ENCODE measurements at places on chromosomes 6 and 20.

GRCh38 chr6:144320741-144321140 lies 35.6 kb downstream of the UTRN start:
- no peak overlapping the region for H3K27ac ChIP-seq
- no peaks in the 10 kb centered on the region for H3K4me1 ChIP-seq
- no peak for DNase-seq
- H3K4me3 ChIP-seq: no peak overlapping the region
- no peaks in the 10 kb centered on the region for H3K36me3 ChIP-seq

- H3K27ac ChIP-seq: no peak overlapping the region
- no peak overlapping the region for H3K4me3 ChIP-seq
- no peaks in the 10 kb centered on the region for H3K27me3 ChIP-seq
- H3K4me1 ChIP-seq: no peaks in the 10 kb centered on the region
- no peak for DNase-seq
Measured at GRCh38 chr6:474453-475185, 83.1 kb downstream of the IRF4 start.

DNA sequence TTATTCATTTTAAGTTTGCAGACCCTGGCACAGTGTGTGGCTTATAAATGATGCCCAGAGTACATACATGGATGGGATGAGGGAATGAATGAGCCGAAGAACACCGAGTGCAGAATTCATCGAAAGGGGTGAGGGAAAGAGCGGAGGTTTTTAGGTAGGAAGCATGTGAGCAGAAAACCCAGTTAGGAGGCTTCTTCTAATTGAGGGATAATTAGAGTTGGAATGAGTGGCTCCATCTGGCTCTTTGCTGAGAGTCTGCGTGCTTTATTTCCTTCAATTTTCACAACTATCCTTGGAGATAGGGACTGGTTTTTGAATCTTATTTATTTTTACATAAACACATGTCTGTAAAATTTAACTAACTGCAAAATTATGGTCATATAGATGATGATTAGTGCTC lies 150.7 kb downstream of the DOK5 start:
- no peaks in the 10 kb centered on the region for H3K27me3 ChIP-seq
- no peak overlapping the region for H3K4me3 ChIP-seq
- no peak for DNase-seq
- no peak overlapping the region for H3K27ac ChIP-seq
- no peaks in the 10 kb centered on the region for H3K4me1 ChIP-seq

DNA sequence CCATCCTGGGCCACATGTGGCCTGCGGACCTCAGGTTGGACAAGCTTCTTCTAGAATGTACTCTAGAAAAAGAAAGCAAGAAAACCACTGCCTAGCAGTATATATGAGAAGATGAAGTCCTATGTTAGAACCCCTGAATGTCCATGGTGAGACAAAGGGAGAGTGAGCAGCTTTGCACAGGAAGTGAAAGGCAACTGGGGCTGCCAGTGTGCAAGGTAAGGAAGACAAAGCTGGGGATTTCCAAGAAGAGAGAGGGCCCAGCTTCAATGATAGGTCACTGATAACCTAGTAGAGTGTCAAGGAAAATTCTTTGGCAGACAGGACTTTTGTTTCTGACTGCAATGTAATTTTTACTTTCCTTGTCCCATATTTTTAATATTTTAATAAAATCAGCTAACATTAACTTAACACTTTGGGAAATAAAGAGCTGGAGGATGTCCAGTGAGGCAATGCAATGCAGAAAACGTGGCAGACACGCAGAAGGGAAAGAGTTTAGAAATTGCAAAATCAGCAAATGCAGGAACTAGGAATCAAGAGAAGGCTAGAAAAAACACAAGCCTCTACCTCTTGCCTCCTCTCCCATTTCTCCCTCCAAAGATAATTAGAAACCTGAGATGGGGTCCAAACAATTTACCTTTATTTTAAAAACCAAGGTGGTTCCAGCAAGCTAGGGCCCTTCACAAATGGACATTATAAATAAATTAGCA lies 47.4 kb downstream of the CYP39A1 start:
- no peaks in the 10 kb centered on the region for H3K36me3 ChIP-seq
- H3K4me1 ChIP-seq: no peaks in the 10 kb centered on the region
- no peaks in the 10 kb centered on the region for H3K27me3 ChIP-seq
- no peak overlapping the region for H3K27ac ChIP-seq
- no peak overlapping the region for H3K4me3 ChIP-seq

GRCh38 chr20:46708172-46708860 lies 1.1 kb upstream of the SLC2A10 start:
- no peaks in the 10 kb centered on the region for H3K36me3 ChIP-seq
- H3K4me1 ChIP-seq: peaks cover 44% of the 10 kb centered on the region
- H3K4me3 ChIP-seq: no peak overlapping the region
- H3K27ac ChIP-seq: peak overlapping the region; percentile 80
- H3K27me3 ChIP-seq: no peaks in the 10 kb centered on the region

GRCh38 chr6:5192135-5192794 lies 68.5 kb downstream of the LYRM4 start:
- no peak for DNase-seq
- no peaks in the 10 kb centered on the region for H3K36me3 ChIP-seq
- no peak overlapping the region for H3K4me3 ChIP-seq
- no peaks in the 10 kb centered on the region for H3K27me3 ChIP-seq
- H3K27ac ChIP-seq: no peak overlapping the region

GRCh38 chr6:35919085-35919826 lies 1.6 kb downstream of the SRPK1 start:
- H3K27ac ChIP-seq: peak overlapping the region; percentile 96
- peaks cover 52% of the 10 kb centered on the region for H3K4me1 ChIP-seq
- no peaks in the 10 kb centered on the region for H3K27me3 ChIP-seq
- no peak for DNase-seq

- no peaks in the 10 kb centered on the region for H3K36me3 ChIP-seq
- H3K4me1 ChIP-seq: peaks cover 10% of the 10 kb centered on the region
- peak overlapping the region; percentile 89 for H3K27ac ChIP-seq
Measured at GRCh38 chr6:7445885-7446461, 56.4 kb downstream of the RIOK1 start.

- no peaks in the 10 kb centered on the region for H3K4me1 ChIP-seq
- H3K27me3 ChIP-seq: no peaks in the 10 kb centered on the region
- no peak overlapping the region for H3K27ac ChIP-seq
- DNase-seq: no peak
Measured at GRCh38 chr20:24622856-24623255, 153.4 kb downstream of the SYNDIG1 start.

DNA sequence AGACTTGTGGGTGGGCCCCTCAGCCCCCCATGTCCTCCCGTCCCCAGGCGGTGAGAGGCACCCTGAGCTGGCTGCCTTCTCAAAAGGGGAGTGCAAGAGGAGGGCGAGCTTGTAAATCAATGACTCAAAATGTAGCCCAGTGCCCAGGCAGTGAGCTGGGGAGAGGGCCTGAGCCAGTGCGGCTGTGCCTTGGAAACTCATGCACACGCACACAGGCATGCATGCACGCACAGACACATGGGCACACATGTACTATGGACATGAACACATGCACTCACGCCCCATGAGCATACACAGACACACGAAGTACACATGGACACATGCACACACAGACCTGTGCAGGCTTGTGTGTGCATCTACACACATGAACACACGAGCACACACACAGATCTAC lies 133.5 kb downstream of the TAF4 start:
- no peak overlapping the region for H3K4me3 ChIP-seq
- no peaks in the 10 kb centered on the region for H3K4me1 ChIP-seq
- no peaks in the 10 kb centered on the region for H3K36me3 ChIP-seq
- no peaks in the 10 kb centered on the region for H3K27me3 ChIP-seq
- no peak for DNase-seq
